ENCODE measurements at places on chromosomes 2 and 18.

GRCh38 chr2:194301946-194302345 is 1355.1 kb upstream of the SLC39A10 start:
- DNase-seq = no peak

- DNase-seq = no peak
Measured at GRCh38 chr2:54394392-54394791, 61.7 kb upstream of the SPTBN1 start.

DNA sequence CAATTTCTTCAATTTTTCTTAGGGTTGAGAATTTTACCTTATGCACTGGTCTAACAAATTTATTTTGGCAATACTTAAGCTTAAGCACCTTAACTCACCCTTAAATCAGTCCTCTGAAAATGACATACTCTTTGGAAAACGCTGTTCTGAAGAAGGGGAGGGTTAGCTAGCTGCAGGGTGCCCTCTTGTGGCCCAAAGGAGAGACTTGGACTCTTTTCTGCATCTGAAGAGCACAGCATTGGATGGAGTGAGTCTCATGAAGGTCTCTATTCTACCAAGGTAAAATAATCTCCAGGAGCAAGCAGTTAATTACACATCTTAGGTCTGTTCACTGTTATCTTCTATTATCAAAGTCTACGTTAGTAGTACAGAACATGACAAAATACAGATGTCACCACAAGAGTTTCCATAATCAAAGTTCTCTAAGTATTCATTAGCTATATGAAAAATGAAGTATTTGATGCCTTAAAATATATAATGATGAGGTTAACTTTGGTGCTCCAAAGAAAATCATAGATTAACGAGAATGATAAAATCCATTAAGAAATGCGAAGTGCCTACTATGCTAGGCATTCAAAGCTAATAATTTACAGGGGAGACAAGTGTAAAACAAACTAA is 24.4 kb downstream of the PUM2 start:
- no peak for DNase-seq

GRCh38 chr18:63197246-63197869 is 122.2 kb downstream of the BCL2 start:
- no peak for DNase-seq

- no peak for DNase-seq
Measured at GRCh38 chr2:104863468-104864279, 9.8 kb downstream of the POU3F3 start.
